ENCODE measurements at places on chromosomes 11 and 22. TPM values are rescaled to one million over a fixed set of nuclear protein-coding genes. Genes with fewer than 3 reads are reported as not detected.
A peak's percentile ranks its signal among the peaks of the same experiment; 100 is the strongest.

CD248 gene
- 76.4 TPM for polyA plus RNA-seq

IL10RA gene
- 3.8 TPM for polyA plus RNA-seq

CD3D gene
- not detected for polyA plus RNA-seq

AGBL2 gene
- 0.47 TPM for polyA plus RNA-seq

MYRF gene
- polyA plus RNA-seq = 0.94 TPM

HSPB2 gene
- 93.3 TPM for polyA plus RNA-seq

GRCh38 chr22:29331213-29331612 is 15.7 kb upstream of the RASL10A start:
- no peak for DNase-seq

GRCh38 chr11:83102834-83103233 is 31.1 kb upstream of the RAB30 start:
- DNase-seq = no peak

DNA sequence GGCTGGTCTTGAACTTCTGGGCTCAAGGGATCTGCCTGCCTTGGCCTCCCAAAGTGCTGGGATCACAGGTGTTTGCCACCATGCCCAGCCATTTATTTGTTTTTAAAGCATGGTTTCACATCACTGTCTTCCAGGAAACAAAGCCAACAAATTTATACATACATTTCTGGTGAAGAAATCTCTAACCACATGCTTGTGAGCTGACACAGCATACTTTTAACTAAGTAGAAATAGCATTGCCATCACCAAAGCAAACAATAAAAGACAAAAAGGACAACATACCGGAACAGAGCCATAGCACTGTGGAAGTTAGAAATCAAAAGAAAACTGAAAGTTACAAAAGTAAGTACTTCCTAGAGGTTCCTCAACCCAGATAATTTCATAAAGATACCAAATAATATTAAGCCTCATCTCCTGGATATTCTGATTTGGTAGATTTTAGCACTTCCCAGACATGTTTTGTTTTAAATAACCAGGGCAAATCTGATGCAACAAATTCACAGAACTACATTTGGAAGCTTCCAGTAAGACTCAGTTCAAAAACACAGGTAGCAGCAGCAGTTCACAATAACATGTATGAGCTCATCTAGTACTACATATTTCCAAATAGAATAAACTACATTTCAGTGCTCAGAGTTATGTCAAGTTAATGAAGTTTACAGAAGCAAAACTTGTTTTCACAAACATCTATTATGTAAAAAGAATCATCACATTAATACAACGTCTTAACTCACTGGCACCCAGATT is 70.6 kb downstream of the RRAS2 start:
- DNase-seq = no peak

- DNase-seq = no peak
Measured at GRCh38 chr11:83257761-83258168, 28.4 kb downstream of the CCDC90B start.

DNA sequence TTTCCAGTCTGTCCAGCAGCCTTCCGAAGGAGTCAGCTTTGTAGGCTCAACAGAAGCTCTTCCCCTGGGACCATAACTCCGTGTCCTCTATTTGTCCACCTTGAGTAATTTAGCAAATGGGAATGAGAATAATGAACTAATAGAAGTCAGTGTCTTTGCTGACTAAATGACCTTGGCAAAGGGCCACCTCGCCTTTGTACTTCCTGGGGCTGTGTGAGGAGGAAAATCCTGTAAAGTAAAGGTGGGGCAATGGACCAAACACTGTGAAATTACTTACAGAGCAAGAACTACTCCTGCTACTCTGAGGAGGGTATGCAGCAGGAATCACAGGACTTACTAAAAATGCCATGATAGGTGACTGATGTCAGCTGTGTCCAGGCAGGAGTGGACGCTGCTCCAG is 36.2 kb upstream of the CSNK2A3 start:
- DNase-seq = no peak

DNA sequence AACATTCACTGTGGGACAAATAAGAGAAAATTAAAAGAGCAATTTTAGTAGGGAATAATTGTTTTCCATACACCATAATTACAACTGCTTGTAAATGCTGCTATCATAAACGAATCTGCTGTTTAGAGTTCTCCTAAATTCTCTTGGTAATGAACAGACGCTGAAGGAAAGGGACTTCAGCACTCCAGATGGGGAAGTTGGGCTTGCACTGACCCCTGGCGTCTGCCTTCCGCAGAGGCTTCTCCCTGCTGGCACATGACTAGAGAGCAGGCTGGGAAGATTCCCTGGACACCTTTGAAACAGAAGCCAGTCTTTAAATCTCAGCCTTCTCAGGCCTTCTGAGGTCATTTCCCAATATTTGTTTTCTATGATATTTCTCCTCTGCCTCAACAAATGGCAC is 84.1 kb downstream of the NXPE2 start:
- peak; percentile 29 for DNase-seq

GRCh38 chr22:31096657-31097279 is 10.6 kb downstream of the SELENOM start:
- DNase-seq = no peak

- DNase-seq = no peak
Measured at GRCh38 chr22:49206281-49206680, 621.4 kb downstream of the BRD1 start.

DNA sequence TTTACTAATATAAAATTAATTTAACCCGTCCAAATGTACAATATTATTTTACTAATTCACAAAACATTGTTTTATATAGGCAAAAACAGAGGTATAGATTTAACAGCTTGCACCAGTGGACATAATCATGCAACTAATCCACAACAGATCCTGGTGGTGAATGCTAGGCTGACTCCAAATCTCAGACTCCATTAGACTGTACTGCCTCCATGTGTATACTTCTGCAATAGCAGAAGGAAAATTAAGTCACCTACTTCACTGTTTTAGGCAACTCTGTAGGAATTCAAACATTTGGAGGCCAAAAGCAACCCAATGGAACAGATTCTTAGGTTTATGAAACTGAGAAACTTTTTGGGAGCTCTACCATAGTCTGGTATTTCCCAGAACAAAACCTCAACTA is 30.0 kb upstream of the RAB39A start:
- DNase-seq = peak; percentile 1

- DNase-seq = no peak
Measured at GRCh38 chr22:37733625-37734401, 37.0 kb downstream of the TRIOBP start.

DNA sequence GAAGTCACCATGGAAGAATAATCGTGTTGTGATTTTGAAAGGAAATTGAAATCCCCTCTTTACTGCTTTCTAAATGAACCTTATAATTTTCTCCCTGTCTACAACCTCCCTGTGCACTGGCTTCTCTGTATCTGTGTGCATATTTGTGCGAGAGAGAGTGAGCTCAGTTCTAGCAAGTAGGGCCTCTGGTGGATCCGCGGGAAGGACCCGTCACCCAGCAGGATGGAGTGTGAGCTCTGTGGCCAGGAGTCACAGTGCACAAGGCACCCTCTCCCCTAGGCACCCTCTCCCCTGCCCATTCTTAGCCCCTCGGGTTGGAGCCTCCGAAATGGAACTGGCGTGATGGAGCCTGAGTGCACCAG is 109.0 kb downstream of the TRIM29 start:
- no peak for DNase-seq

DNA sequence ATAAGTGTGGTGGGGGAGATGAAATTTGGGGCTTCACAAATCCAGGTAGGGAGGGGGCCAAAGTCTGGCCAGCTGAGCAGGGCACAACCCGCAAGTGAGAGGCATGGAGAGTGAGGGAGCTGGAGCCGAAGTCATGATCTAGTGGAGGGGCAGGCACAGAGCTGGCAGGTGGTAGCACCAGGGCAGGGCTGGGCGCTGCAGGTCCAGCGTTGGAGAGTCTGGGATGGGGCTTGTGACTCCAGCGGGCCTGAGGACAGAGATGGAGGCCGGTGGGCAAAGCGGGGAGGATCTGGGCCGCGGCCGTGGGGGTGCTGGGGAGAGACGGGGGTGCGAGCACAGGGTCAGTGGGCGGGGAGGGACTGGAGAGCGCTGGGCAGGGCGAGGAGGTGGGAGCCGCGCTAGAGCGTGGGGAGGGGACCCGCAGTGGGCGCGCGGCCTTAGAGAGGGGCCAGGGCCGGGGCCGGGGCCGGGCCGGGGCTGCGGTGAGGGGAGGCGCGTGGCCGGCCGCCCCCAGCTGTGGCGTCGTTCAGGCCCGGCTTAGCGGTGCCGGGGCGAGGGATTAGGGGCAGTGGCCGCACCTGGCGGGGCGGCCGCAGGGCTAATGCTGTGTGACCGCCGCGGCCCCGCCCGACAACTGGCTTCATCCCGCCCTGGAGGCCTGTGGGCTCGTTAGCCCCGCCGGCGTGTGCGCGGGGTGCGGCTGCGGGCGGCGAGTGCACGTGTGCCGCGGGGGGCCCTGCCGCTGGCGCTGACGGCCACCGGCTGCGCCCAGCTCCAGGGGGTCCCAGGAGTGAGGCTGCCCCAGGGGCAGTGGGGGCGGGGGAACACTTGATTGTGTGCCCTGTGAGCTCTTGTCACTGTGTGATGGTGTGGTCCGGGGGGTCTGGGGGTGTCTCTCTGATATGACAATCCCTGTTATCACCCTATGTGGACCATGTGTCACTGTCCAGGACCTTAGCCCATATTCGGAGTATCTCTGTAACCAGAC is 23.6 kb upstream of the MYOD1 start:
- no peak for DNase-seq

DNA sequence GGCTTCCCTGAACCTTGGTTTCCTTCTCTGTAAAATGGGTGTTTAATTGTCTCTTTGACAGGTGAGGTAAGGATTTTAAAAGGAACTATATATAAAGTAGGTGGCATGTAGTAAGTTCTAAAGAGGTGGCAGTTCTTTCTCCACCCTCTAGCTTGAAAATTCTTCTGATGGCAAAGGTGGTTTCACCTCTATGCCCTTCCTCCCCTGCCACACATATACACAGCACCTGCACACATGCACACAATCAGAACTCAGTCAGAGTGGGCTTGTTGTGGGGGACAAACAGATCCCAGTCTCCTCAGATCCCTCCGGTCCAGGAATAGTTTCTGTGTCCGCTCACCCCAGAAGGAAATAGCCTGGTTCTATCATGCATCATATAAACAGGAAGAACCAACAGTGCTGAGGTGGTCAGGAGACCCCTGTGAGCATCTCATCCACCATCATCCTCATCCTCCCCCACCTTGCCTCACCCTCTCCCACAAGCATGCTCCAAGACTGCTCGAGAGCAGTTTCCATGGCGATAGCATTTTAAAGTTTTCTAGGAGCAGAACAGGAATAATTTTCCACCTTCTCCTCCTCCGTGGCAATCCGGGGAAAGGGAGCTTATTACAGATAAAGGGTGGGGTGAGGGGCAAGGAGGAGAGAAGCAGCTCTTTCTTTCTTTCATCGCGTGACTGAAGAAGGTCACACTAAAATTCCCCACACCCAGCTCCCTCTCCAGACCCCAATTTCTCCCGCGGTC is 123.6 kb downstream of the CHST1 start:
- no peak for DNase-seq

DNA sequence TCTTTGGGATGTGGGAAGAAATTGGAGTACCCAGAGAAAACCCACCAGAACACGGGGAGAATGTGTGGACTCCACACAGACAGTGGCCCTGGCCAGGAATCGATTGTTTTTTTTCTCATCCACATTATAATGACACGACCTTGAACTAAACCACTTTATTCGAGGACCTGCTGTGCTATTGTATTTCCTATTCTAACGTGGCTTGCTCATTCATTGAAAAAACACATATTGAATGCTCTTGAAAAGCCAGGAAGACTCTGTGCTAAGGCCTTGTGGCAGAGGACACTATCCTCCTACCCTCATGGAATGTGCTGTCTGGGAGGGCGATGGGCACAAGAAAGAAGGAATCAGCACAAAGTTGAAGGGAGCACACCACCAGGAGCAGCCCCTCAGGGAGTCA is 9.1 kb upstream of the SREBF2 start:
- no peak for DNase-seq

- DNase-seq = no peak
Measured at GRCh38 chr11:94171693-94172440, 43.2 kb downstream of the PANX1 start.

DNA sequence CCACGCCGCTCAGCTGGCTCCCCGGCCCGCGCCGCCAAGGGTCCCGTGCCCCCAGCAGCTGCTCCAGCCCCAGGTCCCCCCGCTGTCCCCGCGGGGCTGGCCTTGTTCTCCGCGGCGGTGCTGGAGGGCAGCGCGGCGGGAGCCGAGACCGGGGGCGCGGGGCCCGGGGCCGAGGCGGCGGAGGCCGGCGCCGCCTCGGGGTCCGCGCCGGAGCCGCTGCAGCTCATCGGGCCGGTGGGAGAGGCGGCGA is 128 bp downstream of the TAF10 start:
- no peak for DNase-seq

- no peak for DNase-seq
Measured at GRCh38 chr11:107472966-107473365, 15.3 kb upstream of the CWF19L2 start.

DNA sequence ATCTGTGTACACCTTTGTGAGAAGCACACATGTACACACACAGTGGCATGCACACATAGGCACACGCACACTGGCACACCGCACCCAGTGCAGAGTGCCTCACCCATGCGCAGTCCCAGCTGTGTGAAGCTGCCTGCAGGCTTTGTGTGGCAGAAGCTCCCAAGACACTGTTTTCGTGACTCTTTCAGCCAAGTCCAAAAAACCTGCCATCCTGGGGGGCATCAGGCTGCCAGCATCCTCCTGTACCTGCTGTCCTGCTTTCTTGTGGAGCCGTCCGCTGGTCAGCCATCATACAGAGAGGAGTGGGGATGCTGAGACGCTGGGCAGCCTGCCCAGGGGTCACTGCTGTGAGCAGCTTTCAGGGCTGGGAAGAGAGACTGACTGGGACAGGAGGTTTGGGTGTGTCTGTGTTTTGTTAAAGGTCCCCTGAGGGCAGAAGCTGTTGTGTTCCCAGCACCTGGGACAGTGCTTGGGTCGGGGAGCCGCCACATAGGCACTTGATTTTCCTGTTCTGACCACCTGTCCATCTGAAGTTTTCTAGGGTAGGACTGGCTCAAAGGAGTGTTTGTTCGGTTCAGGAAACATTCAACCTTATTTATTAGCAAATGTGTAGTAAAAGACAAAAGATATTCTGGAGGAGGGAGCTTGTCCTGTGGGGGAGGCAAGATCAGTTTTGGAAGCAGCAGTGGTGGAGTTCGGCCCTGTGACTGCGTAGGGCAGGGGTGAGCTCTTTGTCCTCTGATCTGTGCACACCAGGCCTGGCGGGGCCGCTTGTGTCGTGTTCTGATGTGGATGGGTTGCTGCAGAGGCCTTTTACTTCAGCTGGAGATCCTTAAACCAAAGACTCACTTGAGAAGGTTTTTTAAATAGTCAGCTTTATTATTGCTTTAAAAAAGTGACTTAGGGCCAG is 29.7 kb downstream of the AP2A2 start:
- no peak for DNase-seq

DNA sequence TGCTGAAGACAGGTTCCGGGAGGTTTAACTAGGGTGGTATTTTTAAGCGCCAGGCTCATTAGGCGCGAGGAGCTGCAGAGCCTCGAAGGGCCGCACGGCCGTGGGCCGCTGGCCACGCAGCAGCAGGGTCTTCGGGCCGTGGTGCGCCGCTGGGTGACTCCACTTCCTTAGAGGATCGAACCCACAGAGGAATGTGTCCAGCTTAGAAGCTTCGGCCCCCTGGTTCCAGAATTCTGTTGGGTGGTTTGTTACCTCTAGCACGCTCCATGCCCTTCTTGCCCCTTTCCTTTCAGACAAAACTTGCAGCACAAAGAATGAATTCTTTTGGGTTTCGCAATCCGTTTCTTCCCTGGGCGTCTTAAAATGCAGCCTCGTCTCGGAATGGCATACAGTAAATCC is 773 bp upstream of the PATL1 start:
- DNase-seq = no peak

Measured in forelimb muscle (tissue), 1 donor.